Bladder microvascular endothelial cell (primary cell): ENCODE measurements at places on chromosomes 11 and 22. TPM values are rescaled to one million over a fixed set of nuclear protein-coding genes. Genes with fewer than 3 reads are reported as not detected.

DLG2 gene
- total RNA-seq: 0.49 and 0.76 TPM in 2 replicates

GRAMD1B gene
- 1.9 and 2.0 TPM in 2 replicates for total RNA-seq

SLC22A25 gene
- not detected in 2 replicates for total RNA-seq

PRRG4 gene
- under 0.01 and 1.2 TPM in 2 replicates for total RNA-seq
